Activated CD8-positive, alpha-beta memory T cell treated with anti-CD3 and anti-CD28 coated beads, Interleukin-2, amount 10 ng/mL, durations not matched to agents 7 days and 5 days (primary cell): ENCODE measurements at places on chromosomes 4 and X.

DNA sequence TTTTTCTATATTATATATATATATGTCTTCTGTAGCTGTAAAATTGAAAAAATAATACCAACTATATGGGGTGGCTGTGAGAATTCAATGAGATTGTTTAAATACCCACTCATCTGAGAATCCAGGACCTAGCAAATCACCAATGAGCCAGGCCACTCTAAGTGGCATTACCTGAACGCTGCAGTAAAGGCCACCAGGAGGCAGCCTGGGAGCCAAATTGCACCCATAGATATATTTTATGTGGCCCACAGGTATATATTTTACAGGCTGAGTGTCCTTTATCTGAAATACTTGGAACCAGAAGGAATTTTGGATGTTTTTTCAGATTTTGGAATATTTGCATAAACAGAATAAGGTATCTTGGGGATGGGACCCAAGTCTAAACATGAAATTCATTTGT lies 58.2 kb upstream of the C4orf50 start:
- DNase-seq, result no peak

DNA sequence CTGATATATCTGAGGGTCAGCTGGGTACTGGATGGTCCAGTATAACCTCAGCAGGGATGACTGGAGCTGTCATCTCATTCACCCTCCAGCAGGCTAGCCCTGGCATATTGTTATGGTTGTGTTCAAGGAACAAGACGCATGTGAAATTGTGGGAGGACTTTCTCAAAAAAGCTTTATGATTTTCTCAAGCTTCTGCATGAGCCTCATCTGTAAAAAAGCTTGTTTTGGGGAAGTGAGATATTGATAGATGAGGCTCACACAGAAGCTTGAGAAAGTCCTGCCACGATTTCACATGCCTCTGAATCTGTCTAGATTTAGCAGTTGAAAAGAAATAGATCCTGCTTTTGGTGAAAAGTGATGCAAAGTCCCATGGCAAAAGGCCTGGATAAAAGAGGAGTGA lies 93.4 kb downstream of the SPCS3 start:
- no peak for DNase-seq

GRCh38 chr4:171809854-171810253 lies 3.4 kb upstream of the GALNTL6 start:
- DNase-seq, result no peak

DNA sequence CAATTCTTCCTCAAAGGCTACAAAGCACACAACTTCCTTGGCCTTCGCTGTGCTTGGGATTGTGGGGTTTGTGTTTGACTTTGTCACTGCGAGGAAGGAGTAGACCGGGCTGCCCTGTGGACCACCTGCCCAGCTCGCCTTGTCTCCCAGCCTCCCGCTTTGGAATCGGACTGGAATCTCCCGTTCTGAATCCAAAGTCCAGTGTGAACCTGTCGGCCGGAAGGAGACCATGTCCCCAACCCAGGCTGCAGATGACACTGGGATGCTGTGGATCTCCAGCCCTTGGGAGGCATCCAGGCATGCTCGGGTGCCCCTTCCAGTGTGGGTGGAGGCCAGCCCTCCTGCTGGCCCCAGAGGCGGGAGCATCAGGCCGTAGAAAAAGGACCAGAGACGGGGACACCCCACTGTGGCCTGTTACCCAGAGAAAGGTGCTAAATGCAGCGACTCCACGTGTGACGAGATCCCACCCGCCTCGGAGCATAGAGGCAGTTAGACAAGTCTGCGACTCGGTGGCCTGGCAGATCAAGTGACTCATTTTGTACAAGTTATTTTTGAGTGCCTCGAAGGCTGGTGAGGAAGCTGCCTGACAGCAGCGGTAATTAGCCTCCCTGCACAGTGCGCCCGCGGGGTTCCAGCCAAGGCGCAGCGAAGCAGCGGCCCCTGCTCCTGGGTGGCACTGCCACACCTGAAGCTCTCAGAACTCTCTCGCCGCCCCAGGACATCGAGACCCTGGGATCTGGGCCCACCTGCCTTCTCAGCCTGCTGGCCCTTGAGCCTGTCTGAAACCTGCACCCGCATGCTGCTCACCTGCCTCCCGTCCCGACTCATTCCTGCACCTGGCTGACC lies 57.5 kb downstream of the ADRA2C start:
- DNase-seq, result no peak

- no peak for DNase-seq
Measured at GRCh38 chr4:90546114-90546513, 418.9 kb downstream of the CCSER1 start.

- DNase-seq, result no peak
Measured at GRCh38 chr4:139315221-139315675, 13.0 kb upstream of the NDUFC1 start.
